ENCODE measurements at places on chromosomes 5 and 9.
A peak's percentile ranks its signal among the peaks of the same experiment; 100 is the strongest.

DNA sequence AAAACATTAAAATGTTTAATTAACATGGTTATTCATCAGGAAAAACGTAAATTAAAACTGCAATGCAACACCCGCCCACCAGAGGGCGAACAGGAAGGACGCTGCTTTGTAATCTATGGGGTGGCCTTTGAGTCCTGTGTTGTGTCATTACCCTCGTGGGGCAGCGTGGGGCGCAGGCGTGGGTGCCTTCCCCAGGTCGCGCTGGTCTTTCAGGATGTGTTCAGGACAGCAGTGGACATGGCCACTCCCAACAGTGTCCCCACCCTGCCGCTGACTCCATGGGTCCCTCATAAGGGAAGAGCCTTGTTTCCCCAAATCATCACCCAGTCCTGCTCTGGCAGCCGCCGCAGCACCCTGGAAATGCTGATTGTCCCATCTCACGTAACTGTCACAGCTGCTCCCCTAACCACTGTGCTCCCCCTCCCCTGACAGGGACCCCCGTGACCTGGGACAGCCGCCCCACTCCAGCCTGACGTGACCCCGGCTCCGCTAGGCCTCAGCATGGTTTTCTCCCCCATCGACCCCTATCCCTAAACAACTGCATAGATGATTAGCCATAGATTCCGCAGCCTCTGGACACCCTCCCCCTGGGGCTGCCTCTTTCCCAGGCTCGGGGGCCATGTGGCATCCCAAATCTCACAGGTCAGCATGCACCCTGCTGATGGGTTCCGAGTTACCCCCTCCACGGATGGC is 36.4 kb downstream of the GLT6D1 start:
- DNase-seq = peak; percentile 36

DNA sequence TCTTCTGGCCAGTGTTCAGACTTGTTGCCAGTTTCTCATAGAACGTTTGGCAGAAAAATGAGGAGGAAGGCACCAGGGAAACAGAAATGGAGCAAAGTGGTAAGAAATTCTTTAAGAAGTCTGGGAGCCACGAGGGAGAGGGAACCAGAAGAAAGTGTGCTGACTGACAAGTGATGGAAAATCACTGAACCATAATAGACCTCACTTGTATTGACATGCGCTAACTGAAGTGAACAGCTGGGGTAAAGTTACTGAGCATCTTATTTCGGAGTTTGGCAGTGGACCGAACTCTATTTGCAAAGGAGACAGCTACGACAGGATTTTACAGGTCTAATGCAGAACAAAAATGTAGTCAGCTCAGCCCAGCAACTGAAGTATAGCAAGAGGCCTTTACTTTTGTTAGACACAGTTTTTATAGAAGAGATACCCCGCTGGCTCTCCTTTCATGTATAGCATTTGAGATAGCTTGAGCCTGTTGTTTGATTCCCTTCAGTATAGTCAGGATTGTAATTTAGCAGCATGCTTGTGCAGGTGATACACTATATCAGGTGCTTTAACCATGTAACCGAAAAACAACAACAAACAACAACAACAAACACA is 53.6 kb downstream of the HMHB1 start:
- no peak for DNase-seq

GRCh38 chr5:87393331-87393730 is 19.4 kb downstream of the CCNH start:
- DNase-seq = peak; percentile 86

GRCh38 chr9:120761006-120761405 is 32.2 kb downstream of the FBXW2 start:
- peak; percentile 13 for DNase-seq

GRCh38 chr5:180575571-180575970 is 15.7 kb downstream of the SCGB3A1 start:
- no peak for DNase-seq

DNA sequence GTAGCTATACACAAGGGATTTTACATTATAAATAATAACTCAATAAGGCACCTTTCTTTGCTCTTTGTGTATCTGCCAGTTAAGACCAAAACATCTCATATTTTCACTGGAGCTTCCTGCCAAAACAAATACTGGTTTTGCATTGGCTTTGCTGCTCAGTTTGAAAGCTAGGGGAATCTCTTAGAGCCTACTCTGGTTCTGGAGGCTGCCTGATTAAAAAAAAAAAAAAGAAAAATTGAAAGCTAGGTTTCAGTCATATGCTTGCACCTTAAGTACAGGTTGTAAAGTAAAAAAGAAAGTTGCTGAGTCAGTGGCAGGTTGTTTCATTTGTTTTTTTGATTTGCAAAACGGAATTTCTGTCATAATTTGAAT is 2.3 kb downstream of the DENND4C start:
- peak; percentile 37 for DNase-seq

GRCh38 chr9:122140368-122141193 is 19.0 kb downstream of the NDUFA8 start:
- no peak for DNase-seq

DNA sequence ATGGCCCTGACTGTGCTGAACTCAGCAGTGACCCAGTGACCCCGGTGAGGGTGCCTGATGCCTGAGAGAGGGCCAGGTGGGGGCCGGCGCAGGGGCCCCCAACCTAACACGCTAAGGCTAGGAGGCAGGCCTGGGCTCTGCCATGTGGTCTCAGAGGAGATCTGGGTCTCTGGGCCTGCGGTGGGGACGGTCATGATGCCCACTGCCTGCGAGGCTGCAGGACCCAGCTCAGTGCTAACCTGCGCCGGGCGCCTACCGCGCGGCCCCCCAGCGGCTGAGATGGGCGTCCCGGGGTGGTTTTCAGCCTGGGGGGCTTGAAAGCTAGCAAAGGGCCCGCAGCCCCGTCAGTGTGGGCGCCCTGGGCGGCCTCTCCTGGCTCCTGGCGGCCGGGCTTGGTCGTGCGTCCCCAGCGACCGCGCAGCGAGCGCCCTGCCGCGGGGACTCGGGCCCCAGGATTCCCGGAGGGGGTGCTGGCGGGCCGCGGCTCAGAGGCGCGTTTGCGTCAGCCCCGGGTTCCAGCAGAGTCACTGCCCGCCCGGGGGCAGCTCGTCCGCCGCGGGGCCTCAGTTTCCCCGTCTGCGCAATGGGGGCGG is 2.5 kb downstream of the EGFL7 start:
- DNase-seq = no peak

DNA sequence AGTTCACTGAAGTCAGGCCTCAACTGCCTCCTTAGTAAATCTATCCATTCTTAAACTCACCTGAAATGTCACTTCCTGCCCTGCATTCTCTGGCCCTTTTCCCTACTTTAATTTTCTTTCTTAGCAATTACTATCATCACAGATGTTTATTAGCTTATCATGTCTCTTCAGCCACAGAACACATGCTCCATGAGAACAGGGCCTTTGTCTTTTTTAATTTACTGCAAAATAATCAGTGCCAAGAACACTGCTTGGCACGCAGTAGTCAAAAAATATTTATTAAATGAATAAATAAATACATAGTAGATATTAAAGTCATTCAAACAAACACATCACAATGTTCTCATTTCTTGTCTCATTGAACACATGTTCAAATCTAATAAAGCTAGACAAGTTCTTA is 46.2 kb downstream of the SKIC3 start:
- DNase-seq = no peak

GRCh38 chr9:138038244-138038671 is 160.7 kb downstream of the CACNA1B start:
- no peak for DNase-seq

DNA sequence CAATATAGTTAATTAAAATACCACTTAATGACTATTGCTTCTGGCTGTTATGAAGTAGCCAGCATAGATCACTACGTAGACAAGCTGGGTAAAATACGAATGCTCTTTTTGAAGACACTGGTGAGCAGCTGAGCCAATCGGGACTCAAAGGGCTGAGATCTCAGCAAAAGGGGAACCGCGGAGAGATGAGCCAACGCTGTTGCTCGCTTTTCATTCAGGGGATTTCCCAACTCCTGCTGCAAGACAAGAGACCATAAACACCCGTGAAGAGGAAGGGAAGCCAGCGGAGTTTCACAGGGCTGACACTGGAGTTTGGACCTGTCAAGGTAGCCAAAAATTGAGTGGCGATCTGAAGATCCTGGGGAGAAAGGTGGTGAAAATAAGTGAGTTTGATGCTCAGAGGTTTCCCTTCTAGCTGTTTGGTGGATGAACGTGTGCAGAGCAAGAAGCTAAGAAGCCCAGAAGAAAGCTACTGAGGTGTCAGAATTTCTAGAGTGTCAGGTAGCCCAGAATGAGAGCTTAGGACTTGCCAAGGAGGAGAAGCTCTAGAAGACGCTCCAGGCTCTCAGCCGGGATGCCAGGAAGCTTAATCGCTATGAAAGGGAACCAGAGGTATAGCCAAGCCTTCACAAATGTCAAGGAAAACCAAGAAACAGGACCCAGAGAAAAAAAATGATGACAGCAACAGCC is 79.6 kb upstream of the RNU6ATAC start:
- DNase-seq = no peak

DNA sequence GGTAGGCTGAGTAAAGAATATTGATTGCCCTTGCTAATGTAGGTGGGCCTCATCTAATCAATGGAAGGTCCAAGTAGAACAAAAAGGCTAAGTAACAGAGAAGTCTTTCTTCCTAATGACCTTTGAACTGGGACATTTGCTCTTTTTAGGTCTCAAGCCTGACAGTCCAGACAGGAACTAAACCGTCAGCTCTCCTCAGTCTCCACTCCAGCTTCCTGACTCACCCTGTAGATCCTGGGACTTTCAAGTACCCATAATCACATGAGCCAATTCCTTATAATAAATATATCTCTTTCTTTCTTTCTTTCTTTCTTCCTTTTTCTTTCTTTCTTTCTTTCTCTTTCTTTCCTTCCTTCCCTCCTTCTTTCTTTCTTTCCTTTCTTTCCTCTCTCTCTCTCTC is 479.5 kb upstream of the PAPPA start:
- peak; percentile 41 for DNase-seq

GRCh38 chr9:134460206-134460605 is 134.0 kb downstream of the RXRA start:
- DNase-seq = no peak

- no peak for DNase-seq
Measured at GRCh38 chr9:106828070-106828469, 34.9 kb upstream of the ZNF462 start.

- no peak for DNase-seq
Measured at GRCh38 chr5:125294844-125295243, 548.4 kb upstream of the ZNF608 start.

DNA sequence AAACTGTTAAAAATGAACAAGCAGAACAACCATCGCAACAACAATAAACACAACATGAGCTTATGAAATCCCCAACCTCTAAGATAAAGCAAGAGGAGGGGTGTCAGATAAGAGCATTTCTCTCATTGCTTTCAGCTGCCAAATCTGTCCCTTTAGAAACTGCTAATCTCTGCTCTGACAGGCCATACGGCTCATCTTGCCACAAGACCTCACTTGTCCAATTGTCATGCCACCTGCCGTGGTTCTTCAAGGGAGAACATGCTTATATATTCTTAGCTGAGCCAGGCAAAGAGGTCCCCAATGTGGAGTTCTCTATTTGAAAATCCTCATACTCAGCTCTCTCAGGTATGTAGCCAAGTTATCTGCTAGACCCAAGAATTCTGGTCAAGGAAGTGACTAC is 405.0 kb upstream of the TNC start:
- DNase-seq = no peak

GRCh38 chr9:132043708-132044107 is 36.0 kb downstream of the MED27 start:
- no peak for DNase-seq

DNA sequence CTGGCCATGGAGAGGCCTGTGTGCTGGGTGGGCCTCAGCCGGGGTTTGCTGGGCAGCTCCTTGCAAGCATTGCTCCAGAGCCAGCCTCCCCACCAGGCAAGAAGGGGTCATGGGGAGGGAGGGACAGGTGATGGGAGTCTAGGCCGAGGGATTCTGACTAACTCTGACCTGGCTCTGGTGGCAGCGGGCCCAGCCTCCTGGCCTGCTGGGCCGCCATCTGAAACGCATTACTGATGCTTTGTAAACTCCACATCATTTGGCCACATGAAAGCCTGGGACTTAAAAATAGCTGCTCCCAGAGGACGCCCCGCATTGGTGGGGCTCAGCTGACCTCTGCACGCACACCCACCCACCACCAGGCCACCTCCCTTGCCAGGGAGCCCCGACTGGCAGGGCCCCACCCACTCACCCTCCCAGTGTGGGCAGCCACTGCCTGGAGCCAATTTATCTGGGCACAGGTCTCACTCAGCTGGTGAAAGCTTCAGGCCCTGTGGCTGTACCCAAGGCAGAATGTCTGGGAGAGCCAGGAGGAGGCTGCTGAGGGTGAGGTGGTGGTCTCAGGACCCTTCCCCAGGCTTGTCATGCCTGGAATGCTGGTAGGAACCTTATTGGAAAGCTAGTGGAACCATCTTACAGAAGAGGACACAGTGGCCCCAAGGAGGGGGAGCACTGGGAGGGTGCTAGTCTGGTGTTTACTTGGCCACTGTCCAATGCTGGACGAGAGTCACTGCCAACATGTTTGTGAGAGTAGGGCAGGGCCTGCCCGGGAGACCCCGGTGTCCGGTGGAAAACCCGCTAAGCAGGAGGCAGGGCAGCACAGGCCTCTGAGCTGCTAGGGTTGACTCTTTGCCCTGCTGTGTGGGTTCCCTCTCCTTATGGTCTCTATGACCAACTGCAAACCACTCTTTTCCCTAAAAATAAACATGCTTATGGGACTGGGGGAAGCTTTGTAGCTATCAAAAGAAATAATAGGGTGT is 10.8 kb downstream of the TCF7 start:
- peak; percentile 92 for DNase-seq

DNA sequence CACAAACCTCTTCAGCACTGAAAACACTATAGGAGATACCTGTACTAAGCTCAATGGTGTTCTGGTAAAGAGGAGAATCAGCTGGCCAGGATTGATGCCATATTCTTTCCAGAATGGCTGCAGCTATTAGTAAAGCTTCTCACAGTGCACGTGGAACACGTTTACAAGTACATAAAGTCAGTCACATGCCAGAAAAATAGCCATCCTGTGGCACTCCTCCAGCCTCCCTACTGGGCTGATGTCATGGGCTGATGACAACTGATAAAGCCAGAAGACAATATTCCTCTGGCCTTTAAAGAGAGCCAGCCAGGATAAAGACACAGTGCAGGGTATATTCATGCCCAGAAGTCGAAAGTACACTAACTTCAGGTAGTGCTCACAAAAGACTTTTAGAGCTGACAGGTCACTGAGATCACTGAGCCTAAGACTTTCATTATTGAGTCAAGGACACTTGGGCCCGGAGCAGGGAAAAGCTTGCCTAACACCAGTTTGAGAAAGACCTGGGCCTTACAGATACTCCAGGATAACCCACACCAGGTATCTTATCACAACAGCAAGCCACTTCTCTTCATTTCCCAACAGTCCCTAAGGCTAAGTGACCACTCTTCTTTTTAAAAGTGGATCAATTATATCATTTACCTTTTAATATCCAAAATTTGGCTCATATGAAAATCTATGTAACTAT is 29.4 kb downstream of the ABITRAM start:
- peak; percentile 48 for DNase-seq

GRCh38 chr9:132242621-132243155 is 80.8 kb downstream of the NTNG2 start:
- no peak for DNase-seq

- DNase-seq = peak; percentile 73
Measured at GRCh38 chr9:98410185-98410697, 154.8 kb upstream of the TBC1D2 start.

- DNase-seq = peak; percentile 85
Measured at GRCh38 chr9:22216730-22217172, 207.6 kb upstream of the CDKN2B start.

- DNase-seq = no peak
Measured at GRCh38 chr9:113540466-113540865, 76.9 kb downstream of the RGS3 start.

Data from EL (cell line).